ENCODE measurements at places on chromosomes 7 and 10.

GRCh38 chr7:22476824-22477223 is 23.2 kb downstream of the STEAP1B start:
- DNase-seq = no peak

DNA sequence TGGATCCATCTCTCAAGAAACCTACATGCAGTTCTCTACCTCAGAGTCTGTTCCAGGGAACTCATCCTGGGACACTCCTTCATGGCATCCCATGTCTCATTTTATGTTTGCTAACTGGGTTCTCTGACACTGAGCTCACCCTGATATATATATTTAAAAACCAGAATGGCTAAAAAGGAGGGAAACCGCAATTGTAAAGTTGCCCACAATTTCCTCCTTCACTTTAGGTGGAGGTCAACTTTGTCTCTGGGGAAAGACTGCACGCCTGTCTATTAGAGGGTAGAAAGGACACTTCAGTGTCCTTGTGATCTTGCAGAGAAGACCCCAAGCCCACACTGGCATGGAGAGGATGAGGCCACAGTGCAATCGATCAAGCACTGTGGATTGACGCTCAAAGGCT is 131.7 kb downstream of the TEX36 start:
- no peak for DNase-seq

GRCh38 chr7:113796557-113796956 is 122.3 kb downstream of the PPP1R3A start:
- peak; percentile 41 for DNase-seq

- DNase-seq = no peak
Measured at GRCh38 chr7:88540012-88540411, 219.5 kb upstream of the ZNF804B start.

DNA sequence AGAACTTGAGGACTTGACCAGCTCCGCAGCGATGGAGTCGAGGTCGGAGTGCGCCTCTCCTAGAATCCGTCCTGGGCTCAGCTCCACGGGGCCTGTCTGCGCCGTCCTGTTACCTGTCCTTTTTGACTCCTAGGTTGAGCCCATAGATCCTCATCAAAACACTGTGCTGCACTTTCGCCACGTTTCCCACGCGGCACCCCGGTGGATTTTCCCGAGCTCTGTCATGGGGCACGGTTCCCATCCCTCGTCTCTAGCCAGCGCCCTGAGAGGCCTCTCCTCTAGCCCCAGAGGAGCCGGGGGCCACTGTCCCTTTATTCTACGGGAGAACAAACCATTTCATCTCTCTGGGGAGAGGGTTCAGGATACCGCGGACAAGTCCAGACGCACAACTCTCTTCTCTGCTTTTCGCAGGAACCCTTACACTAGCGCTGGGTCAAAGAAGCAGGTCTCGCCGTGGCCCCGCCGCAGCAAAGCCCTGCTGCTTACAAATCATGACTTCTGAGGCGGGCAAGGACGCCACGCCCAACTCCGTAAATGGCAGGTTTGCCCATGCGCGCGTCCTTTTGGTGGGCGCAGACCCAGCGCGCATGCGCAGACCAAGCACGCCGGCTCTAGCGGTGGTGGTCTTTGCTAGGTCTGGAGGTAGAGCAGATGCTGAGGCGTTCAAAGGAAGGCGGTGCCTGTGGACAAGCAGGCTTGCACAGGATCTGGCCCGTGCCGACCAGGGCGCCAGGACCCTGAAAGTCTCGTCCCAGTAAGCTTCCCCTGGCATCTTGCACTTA is 10.3 kb upstream of the ANKRD7 start:
- peak; percentile 72 for DNase-seq

GRCh38 chr10:79192677-79193003 is 123.9 kb downstream of the ZMIZ1 start:
- DNase-seq = peak; percentile 59

DNA sequence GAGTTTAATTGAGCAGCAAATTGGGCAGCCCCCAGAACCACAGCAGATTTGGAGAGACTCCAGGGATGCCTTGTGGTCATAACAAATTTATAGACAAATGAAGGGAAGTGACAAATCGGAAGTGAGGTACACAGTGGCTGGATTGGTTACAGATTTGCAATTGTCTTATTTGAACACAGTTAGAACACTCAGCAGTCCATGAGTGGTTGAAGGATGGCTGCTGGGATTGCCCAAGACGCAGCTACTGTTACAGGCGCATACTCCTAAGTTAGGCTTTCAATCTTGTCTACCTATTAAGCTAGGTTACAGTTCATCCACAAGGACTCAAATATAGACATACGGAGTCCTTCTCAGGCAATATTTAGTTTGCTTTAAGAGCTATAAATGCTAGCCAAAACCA is 7.4 kb downstream of the ACADSB start:
- DNase-seq = no peak

GRCh38 chr10:50431133-50431532 is 179.8 kb upstream of the ASAH2 start:
- peak; percentile 78 for DNase-seq

- no peak for DNase-seq
Measured at GRCh38 chr7:140245611-140246105, 68.9 kb upstream of the KDM7A start.

DNA sequence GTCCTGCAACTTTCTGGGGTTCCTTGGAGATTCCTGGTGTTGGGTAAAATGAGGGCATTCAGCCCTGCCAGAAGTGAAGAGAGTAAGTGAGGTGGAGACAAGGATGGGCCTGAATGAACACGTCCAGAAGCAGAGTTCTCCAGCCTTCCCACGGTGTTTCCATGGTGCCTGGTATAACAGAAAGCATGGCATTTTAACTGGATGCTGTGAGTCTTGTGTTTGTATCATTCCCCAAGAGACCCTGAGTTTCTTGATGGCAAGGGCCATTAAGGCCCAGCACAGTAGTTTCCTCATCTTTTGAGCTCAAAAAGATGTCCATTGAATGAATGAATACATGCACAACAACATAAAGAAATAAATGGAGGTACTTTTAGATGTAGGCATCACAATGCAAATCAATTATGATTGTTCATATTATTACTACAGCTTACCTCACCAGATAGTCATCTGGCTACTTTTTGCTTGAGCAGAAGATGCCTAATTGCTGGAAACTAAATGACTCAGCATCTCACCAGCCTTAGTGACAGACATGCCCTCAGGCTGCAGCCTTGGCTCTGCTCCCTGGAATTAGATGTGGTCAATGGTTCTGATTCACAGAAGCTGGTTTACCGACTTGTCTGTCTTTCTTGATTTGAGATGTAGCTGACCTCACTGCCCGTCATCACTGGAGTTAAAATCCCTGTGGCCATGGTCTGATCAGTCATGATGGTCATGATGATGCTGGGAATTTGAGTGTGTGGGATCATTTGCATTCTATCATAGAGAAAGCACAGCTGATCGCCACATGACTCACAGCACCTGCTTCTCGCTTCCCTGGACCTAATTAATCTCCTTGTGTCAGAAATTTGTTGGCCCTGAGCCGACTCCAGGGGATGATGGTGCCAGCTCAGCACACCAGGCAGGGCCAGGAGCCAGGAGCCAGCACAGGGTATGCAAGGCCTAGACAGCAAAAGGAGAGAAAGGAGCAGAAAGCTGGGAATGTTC is 83.9 kb downstream of the CXCL12 start:
- peak; percentile 99 for DNase-seq

GRCh38 chr7:81692146-81692905 is 77.5 kb downstream of the HGF start:
- DNase-seq = no peak

- no peak for DNase-seq
Measured at GRCh38 chr10:69797959-69798358, 3.7 kb upstream of the COL13A1 start.

DNA sequence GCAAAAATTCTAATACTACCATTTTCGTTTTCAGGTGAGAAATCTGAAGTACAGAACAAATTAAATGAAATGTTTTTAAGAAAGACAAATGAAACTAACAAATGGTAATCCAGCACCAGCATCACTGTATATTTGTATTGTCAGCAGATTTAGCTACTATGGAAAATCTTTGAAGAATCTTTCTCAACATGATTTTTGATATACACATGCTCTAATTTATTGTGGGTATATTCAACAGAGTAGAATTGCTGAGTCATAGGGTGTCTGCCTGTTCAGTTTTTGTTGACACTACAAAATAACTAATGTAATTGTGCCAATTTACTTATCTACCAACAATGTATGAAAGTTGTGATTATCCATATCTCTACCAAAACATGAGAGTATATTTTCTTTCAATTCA is 437.6 kb downstream of the PCDH15 start:
- no peak for DNase-seq

DNA sequence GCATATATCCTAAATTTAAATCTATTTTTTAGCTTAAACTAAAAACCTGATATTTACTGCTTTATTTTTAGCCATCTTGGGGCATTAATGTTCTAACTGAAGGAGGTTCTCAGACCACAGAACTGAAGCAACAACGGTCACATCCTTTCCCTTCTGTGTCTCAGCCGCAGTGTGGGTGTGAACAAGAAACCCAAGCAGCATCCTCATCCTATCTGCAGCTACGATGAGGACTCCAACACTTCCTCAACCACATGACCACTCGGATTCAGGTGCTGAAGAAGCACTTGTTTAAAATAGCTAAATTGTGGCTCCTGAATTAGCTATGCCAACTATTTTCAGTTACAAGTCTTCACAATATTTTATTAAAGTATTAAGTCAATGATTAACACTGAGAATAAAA is 5.3 kb downstream of the ESYT2 start:
- DNase-seq = no peak

- DNase-seq = no peak
Measured at GRCh38 chr10:47364366-47364765, 16.2 kb downstream of the RBP3 start.
